ENCODE measurements at places on chromosomes 5 and 9. TPM values are rescaled to one million over a fixed set of nuclear protein-coding genes. Genes with fewer than 3 reads are reported as not detected.

The BHMT2 gene
- 1.0 TPM for polyA plus RNA-seq

The FOXI1 gene
- 1.3 TPM for polyA plus RNA-seq

The PARP8 gene
- polyA plus RNA-seq = 29.0 TPM

The BRINP1 gene
- polyA plus RNA-seq = 5.6 TPM

The GADD45G gene
- 21.0 TPM for polyA plus RNA-seq

The CDH12 gene
- 0.05 TPM for polyA plus RNA-seq

DNA sequence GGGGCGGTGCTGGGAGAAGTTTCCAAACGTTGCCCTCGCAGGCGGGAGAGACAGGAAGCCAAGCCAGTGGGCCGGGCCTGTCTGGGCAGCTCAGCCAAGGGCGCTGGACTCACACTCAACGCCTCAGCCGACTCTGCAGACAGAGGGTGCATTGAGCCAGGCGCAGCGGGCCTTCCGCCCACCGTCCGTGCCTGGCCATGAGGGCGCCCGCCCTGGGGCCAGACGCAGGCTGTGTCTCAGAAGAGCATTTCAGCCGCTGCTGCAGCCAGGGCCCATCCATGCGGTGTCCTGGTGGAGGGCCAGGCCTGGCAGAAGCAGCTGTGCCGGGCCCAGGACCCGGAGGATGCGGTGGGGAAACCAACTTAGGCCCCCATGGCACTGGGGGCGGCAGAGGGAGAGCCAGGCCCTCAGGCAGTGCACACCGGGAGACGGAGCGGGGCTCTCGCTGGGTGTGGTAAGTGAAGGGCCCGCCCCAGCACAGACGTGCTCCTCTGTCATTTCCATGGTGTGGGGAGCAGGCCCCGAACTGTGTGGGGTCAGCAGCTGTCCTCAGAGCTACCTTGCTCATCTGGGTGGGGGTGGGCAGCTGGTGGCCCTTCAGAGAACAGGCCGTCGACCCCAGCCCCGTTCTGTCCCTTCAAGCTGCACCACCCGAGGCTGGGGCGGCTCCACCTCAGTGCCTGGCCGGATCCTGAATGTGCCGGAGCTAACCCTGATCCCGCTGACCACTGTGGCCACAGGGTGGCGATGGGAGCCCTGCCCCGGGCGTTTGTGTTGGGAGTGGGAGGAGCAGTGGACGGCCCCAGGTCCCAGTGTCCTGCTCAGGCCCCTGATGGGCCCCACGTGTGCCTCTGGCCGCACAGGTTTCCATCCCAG is 18.0 kb downstream of the DNLZ start:
- no peak for DNase-seq
- no peak overlapping the region for H3K4me3 ChIP-seq
- no peak overlapping the region for H3K27ac ChIP-seq
- peaks cover 8% of the 10 kb centered on the region for H3K4me1 ChIP-seq
- no peaks in the 10 kb centered on the region for H3K36me3 ChIP-seq
- H3K27me3 ChIP-seq = no peaks in the 10 kb centered on the region

DNA sequence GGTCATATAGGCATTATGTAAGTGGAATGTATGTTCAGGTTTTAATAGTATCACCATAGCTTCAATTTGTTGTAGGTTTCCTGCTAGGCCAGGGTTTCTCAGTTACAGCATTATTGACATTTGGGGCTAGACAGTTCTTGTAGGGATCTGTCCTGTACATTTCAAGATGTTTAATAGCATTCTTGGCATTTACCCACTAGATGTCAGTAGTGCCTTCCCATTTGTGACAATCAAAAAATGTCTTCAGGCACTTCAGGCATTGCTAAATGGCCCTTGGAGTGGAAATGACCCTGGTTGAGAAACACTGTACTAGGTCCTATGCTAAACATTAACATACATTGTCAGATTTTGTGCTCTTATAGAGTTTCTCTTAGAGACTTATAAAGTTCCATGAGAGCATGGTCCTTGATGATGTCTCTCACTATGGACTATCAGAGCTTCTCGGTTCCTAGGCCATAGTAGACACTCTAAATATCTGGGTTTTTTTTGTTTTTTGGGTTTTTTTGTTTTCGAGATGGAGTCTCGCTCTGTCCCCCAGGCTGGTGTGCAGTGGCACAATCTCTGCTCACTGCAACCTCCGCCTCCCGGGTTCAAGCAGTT is 1.4 kb downstream of the KIF20A start:
- no peak overlapping the region for H3K27ac ChIP-seq
- H3K36me3 ChIP-seq = peaks cover 58% of the 10 kb centered on the region
- peak overlapping the region; percentile 75 for H3K4me3 ChIP-seq
- H3K4me1 ChIP-seq = peaks cover 20% of the 10 kb centered on the region

- no peak overlapping the region for H3K27ac ChIP-seq
- H3K27me3 ChIP-seq = no peaks in the 10 kb centered on the region
- H3K4me1 ChIP-seq = no peaks in the 10 kb centered on the region
- no peak overlapping the region for H3K4me3 ChIP-seq
- no peak for DNase-seq
These were observed 98.1 kb upstream of the TUT7 start for GRCh38 chr9:86452201-86452828.

- H3K4me1 ChIP-seq = no peaks in the 10 kb centered on the region
- no peak overlapping the region for H3K27ac ChIP-seq
- H3K4me3 ChIP-seq = no peak overlapping the region
These were observed 132.5 kb downstream of the HSD17B3 start for GRCh38 chr9:96169484-96169883.

DNA sequence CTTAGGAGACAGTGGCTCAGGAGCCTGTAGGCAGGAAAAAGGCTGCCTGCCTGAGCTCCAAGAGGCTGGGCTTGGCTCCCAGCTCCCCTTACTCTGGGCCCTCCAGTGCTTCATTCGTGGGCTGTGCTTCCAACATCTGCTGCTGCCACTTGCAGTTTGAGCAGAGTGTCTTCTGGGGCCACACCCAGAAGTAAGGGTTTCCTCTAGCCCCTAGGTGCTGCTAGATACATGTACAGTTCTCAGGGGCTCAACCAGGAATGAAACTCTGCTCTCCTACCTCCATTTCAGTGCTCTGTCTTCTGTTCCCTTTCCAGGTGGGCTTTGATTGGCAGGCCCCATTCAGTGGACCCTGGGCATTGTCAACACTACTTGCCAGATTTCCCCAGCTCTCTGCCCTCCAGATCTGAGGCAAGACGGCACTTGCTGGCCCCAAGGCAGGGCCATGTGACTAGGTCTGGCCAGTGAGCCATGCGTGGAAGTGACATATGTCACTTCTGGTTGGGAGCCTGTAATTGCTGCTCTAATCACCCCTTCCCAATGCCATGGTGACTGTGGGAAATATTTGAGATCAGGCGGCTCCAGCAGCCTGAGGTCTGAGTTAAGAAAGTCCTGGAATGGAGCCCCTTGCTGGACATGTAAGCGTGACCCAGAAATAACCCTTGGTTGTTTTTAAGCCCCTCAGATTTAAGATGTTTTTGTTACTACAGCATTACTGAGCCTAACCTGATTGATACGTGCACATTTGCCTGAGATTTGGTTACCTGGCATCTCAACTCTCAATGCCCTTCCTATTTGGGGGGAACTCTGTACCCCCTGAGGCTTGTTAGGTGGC is 9.4 kb upstream of the BOD1 start:
- H3K4me1 ChIP-seq = no peaks in the 10 kb centered on the region
- no peak overlapping the region for H3K4me3 ChIP-seq
- no peak overlapping the region for H3K27ac ChIP-seq
- H3K36me3 ChIP-seq = no peaks in the 10 kb centered on the region
- no peaks in the 10 kb centered on the region for H3K27me3 ChIP-seq
- peak; percentile 18 for DNase-seq

- no peaks in the 10 kb centered on the region for H3K27me3 ChIP-seq
- no peaks in the 10 kb centered on the region for H3K4me1 ChIP-seq
- H3K36me3 ChIP-seq = no peaks in the 10 kb centered on the region
- H3K27ac ChIP-seq = no peak overlapping the region
These were observed 71.3 kb upstream of the HTR4 start for GRCh38 chr5:148725675-148726074.

DNA sequence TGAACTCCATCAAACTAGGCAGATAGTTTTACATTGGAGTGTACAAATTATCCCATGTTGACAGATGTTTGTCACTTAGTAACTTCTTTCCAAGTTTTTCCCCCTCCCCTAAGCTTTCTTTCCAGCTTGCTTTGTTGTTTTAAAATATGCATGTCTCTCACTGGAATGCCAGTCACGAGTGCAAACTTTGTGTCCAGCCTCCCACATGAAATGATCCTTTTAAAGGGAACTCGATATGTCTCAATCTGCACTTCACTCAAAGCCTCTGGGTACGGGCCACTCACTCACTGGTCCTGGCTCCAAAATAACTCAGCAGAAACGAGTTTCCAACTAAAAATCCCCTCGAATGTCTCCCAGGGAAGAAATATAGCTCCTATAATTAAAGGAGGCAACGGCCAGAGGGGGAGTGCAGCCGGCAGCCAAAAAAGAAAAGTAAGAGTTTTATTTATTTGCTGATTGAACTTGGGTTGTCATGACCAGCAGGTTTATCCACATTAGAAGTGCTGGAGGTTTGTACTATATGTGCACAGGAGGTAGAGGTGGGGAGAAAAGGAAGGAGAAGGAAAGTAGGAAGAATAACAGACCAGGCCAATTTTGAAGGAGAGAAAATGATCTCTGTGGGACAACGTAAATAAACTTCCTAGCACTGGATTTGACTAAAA is 17.5 kb downstream of the NR2F1 start:
- no peak overlapping the region for H3K4me3 ChIP-seq
- no peaks in the 10 kb centered on the region for H3K36me3 ChIP-seq
- peaks cover 82% of the 10 kb centered on the region for H3K27me3 ChIP-seq
- no peaks in the 10 kb centered on the region for H3K4me1 ChIP-seq

GRCh38 chr5:181233801-181234454 is 9.8 kb downstream of the RACK1 start:
- no peak overlapping the region for H3K4me3 ChIP-seq
- no peaks in the 10 kb centered on the region for H3K27me3 ChIP-seq
- peaks cover 74% of the 10 kb centered on the region for H3K36me3 ChIP-seq
- H3K27ac ChIP-seq = no peak overlapping the region
- no peak for DNase-seq
- H3K4me1 ChIP-seq = peaks cover 36% of the 10 kb centered on the region

GRCh38 chr9:127633216-127633862 is 21.3 kb downstream of the STXBP1 start:
- H3K27ac ChIP-seq = no peak overlapping the region
- no peak overlapping the region for H3K4me3 ChIP-seq
- H3K27me3 ChIP-seq = no peaks in the 10 kb centered on the region
- no peaks in the 10 kb centered on the region for H3K4me1 ChIP-seq
- DNase-seq = no peak

DNA sequence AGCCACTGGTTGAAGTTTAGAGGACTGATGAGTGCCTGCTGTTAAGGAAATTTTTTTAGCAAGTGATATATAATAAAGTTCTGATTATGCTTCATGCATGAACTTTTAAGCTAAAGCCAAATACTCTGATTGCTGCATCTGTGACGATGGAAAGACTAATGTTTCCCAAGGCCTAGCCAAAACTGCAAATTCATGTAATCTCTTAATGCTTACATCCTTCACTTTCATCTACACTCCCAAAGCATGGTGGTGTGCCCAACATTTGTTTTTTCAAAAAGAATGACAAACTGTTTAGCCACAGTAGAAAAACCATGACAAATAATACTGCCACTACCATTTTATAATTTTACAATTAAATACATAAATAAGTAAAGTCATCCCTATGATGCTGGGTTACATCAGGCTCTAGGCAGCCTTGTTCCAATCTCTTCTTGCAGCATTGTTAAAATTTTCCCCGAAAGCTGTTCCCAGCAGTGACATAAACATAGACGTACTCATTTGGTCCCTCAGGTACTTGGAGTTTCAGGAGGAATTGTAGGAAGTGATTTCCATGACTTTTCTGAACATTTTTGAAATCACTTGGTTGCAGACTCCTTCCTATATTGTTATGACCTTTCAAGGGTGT is 625.3 kb upstream of the DMAC1 start:
- no peaks in the 10 kb centered on the region for H3K4me1 ChIP-seq
- no peaks in the 10 kb centered on the region for H3K27me3 ChIP-seq
- no peak overlapping the region for H3K27ac ChIP-seq
- no peak overlapping the region for H3K4me3 ChIP-seq
- no peak for DNase-seq

DNA sequence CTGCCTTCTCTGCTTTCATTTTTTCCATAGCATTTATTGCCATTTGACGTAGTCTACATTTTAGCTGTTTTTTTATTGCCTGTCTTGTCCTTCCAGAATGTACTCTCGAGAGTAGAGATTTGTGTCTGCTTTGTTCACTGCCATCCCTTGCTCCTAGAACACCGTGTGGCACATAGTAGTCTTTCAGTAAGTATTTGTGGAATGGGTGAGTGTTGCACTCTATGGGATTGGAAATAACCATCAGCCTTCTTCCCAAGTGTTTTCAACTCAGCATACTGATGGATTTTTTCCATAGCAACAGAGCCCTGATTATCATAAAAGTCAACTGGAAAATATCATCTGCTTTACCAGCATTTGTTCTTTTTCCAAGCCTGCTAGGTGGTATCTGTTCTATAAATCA is 462.6 kb downstream of the ENC1 start:
- H3K36me3 ChIP-seq = no peaks in the 10 kb centered on the region
- no peak overlapping the region for H3K27ac ChIP-seq
- no peaks in the 10 kb centered on the region for H3K27me3 ChIP-seq
- H3K4me3 ChIP-seq = no peak overlapping the region
- no peak for DNase-seq
- H3K4me1 ChIP-seq = no peaks in the 10 kb centered on the region

GRCh38 chr5:147913786-147914185 is 7.4 kb upstream of the C5orf46 start:
- H3K27me3 ChIP-seq = no peaks in the 10 kb centered on the region
- no peak for DNase-seq
- H3K27ac ChIP-seq = no peak overlapping the region
- H3K36me3 ChIP-seq = no peaks in the 10 kb centered on the region
- no peaks in the 10 kb centered on the region for H3K4me1 ChIP-seq
- no peak overlapping the region for H3K4me3 ChIP-seq

- no peak for DNase-seq
- peaks cover 32% of the 10 kb centered on the region for H3K36me3 ChIP-seq
- no peak overlapping the region for H3K4me3 ChIP-seq
- no peaks in the 10 kb centered on the region for H3K4me1 ChIP-seq
- no peak overlapping the region for H3K27ac ChIP-seq
These were observed 197.7 kb upstream of the OTULINL start for GRCh38 chr5:14383923-14384322.

- no peaks in the 10 kb centered on the region for H3K27me3 ChIP-seq
- DNase-seq = no peak
- no peaks in the 10 kb centered on the region for H3K36me3 ChIP-seq
- peaks cover 3% of the 10 kb centered on the region for H3K4me1 ChIP-seq
- H3K27ac ChIP-seq = peak overlapping the region; percentile 31
- H3K4me3 ChIP-seq = no peak overlapping the region
These were observed 17.5 kb downstream of the ADAM19 start for GRCh38 chr5:157558041-157558595.

- no peaks in the 10 kb centered on the region for H3K4me1 ChIP-seq
- no peak overlapping the region for H3K27ac ChIP-seq
- H3K27me3 ChIP-seq = no peaks in the 10 kb centered on the region
- no peaks in the 10 kb centered on the region for H3K36me3 ChIP-seq
- H3K4me3 ChIP-seq = no peak overlapping the region
- DNase-seq = no peak
These were observed 42.4 kb upstream of the FST start for GRCh38 chr5:53438079-53438478.
